ENCODE measurements at places on chromosomes 5 and 9. TPM values are rescaled to one million over a fixed set of nuclear protein-coding genes. Genes with fewer than 3 reads are reported as not detected.

- DNase-seq: no peak
These were observed 43.1 kb downstream of the NDST1 start for GRCh38 chr5:150551066-150551465.

Gene P4HA2
- total RNA-seq: 142 TPM

GRCh38 chr9:13557746-13558145 lies 278.3 kb upstream of the MPDZ start:
- DNase-seq: no peak

DNA sequence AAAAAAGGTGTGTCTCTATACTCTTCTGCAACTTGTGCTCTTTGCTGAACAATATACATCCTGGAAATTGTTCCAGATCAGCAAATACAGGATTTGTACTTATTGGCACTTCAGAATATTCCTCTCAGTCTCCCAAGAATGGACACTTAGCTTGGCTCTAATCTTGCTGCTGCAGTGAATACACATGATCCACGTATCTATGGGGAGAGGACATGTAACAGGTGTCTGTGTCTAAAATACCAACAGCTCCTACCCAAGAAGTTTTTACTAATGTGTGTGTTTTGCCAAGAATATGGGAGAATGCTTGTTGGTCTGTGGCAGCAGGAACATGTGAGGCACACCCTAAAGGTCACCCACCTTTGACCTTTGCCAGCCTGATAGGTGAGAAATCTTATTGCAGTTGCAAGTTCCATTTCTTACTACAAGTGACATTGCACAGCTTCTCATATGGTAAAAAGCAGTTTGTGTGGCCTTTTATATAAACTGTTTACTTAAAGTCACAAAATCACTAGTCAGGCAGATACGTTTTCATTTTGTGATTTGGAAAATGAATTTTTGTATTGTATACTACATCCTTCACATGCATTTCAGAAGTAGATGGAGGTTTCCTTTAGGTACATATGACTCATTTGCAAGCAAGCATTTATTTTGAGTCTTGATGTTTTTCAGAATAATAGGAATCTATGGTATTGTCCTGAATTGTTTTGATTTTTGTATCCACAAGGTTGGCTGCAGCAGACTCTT lies 35.8 kb downstream of the PHF2 start:
- no peak for DNase-seq

DNA sequence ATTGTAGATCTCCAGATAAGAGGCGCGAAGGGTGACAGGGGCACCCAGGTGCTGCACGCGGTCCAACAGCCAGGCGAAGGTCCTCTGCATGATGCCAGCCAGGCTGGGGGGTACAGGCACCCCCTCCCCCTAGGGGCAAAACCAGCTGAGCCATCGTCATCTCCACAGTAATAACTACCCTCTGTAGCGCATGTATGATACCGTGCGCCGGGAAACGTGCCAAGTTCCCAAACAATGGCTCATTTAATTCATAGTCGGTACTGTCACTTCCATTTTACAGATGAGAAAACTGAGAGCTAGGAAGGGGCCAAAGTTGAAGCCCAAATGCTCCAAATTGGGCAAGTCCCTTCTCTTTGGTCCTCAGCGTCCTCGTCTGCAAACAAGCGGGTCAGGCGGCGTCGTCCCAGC lies 1.5 kb downstream of the KIF12 start:
- DNase-seq: peak; percentile 51

- DNase-seq: no peak
These were observed 126.0 kb downstream of the WNK2 start for GRCh38 chr9:93309889-93310425.

- DNase-seq: no peak
These were observed 9.4 kb downstream of the SLC27A4 start for GRCh38 chr9:128349772-128350171.

GRCh38 chr5:1314564-1314982 lies 19.7 kb upstream of the TERT start:
- DNase-seq: no peak

DNA sequence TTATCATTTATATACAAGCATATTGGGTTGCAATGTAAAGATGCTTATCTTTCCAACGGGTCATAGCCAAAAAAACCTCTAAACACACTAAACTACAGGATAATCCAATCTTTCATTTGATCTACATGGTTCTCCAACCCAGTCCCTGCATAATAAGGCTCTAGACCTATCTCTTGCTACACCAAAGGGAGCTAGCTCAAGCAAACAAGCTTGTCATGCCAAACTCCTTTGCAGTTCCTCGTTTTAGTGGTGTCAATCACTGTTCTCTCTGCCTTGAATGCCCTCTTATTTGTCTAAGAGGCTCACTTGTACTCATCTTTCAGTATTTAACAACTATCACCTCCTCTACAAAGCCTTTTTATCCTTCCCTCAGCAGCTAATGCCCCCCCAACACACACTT lies 5.6 kb downstream of the HOMER1 start:
- DNase-seq: no peak

Gene THBS4
- total RNA-seq: 0.92 TPM

DNA sequence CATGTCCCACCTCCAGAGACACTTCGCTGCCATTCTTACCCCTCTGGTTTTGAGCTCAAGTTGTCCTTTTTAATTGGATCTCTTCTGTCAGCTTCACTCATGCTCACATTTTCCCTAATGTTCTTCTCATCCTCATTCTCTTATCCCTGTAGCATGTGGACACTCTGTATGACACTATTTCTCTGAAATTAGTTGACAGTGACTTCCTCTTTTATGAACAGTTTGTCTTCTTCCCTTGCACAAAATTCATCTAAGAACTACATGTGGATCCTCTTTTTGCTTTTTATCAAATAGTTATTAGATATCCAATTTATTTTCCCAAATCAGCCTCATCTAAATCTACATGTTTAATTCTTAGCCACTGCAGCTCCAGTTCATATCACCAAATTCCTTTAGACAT lies 676.2 kb downstream of the MAT2B start:
- no peak for DNase-seq

DNA sequence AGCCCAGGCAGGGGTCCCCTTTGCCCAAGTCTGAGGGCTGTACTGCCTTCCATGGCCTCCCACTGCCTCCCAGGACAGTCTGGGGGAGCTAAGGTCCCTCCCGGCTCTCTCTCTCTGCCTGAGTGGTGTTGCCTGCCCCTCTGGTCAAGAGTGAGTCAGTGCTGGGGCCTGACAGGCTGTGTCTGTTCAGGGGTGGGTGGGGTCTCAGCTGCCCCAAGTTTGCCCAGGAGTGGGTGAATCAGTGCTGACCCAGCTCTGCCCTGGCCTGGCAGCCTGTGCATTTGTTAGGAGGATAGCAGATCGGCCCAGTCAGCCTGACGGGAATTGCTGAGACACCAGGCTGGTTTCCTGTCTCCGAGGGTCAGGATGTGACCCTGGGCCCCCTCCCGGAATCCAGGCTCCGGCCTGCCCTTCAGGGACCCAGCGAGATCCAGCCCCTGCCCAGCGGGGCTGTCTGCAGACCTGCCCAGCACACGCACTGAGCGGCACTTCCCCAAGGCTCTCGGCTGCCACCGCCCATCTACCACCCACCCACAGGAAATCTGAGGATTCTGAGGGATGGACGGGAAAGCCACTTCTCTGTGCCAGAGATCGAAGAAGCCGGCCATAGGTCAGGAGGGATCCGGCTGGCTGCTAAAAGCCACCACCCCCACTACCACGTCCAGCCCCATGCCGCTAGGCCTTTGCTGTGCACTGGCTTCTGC lies 15.9 kb downstream of the ENG start:
- DNase-seq: peak; percentile 50

GRCh38 chr5:73912821-73913271 lies 286.9 kb downstream of the ARHGEF28 start:
- no peak for DNase-seq

All from mammary epithelial cell (primary cell).